IPS DF 19.7 (cell line): ENCODE measurements at places on chromosomes 2 and 18.

- no peak for DNase-seq
These were observed 120.1 kb downstream of the NUP35 start for GRCh38 chr2:183244300-183244844.

DNA sequence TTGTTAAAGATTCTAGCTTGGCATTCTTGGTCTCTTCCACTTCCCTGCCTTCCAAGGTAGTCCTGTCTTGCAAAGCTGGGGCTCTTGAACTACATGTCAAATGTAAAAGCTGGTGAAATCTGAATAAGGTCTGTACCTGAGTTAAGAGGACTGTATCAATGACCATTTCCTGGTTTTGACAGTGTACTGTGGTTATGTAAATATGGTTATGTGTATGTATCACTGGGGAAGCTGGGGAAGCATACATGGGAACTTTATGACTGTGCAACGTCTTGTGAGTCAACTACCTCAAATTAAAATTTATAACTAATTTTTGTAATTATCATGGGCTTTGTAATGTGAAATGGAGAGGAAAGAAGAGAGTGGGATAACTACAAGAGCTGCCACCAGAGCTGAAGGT is 81.7 kb downstream of the COL4A4 start:
- no peak for DNase-seq

DNA sequence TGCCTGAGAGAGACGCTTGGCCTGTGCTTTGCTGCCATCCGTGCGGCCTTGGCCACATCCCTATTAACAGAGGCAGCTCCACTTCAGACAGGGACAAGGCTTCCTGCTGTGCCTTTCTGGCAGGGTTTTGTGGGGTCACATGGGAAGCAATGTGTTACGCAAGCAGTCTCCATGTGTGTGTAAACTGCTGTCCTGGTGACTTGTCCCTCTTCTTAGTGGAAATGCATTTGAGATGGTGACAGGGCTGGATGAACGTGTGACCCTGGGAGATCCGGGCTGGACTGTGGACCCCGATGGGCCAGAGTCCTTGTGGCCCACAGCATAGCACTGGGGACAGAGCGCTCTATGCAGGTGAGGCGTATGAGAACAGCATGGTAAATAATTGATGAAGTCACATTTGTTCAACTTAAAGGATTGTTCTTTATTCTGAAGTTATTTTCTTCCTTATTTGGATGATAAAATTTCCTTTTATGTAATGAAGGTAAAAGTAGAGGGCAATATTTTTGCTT is 23.2 kb downstream of the ASB1 start:
- DNase-seq = no peak

DNA sequence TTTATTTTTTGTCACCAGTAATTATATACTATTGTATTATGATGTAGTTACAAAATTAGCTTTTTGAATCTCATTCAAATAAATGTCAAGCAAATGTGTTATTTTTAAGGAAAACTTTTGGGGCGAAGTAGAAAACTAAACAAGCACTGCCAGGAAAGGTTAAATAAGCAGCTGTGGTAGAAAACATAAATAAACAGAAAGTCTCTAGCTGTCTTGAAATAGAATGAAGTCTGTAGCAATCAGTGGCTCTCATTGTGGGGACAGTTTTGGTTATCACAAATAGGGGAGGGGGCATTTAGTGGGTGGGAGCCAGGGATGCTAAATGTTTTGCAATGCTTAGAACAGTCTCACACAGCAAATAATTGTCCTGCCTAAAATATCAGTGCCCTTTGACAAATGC is 3.4 kb downstream of the INSIG2 start:
- DNase-seq = no peak

- no peak for DNase-seq
These were observed 966 bp upstream of the RBM43 start for GRCh38 chr2:151262629-151263028.

GRCh38 chr2:227351639-227352038 is 26.6 kb downstream of the MFF start:
- no peak for DNase-seq
